ENCODE measurements at places on chromosomes 2 and 18.

DNA sequence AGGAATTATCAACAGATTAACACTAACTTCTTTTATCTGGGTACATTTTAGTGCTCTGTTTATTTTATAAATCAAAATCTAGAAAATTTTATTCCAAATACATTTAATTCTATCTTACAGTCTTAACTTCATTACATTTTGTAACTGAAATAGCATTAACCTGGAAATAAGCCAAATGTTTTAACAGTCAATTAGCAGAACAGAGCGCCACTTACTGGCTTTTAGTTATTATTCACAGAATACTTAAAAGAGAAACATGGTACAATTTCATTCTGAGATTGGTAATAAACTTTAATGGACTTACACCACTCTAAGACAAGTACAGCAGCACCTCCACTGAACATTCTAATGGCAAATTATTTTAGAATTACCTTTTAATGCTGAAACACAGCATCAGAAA, 38.6 kb downstream of the SS18 start:
- no peak for DNase-seq

DNA sequence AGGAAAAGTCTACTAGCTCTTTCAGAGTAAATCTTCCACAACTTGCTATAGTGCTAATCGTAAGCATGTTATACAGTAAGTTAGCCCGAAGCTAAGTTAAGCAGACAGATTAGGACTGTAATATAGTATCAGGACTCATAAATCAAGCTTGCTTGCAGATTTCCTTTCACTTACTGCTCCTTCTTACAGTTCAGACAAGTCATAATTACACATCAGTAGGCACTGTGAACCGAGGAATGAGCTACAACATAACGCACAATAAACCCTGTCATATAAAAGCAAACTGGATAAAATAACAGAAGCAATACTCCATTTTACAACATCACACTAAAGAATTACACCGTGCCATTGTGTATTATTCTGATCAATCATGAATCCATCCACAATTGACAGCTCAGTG, 832.6 kb upstream of the ZEB2 start:
- no peak for DNase-seq

DNA sequence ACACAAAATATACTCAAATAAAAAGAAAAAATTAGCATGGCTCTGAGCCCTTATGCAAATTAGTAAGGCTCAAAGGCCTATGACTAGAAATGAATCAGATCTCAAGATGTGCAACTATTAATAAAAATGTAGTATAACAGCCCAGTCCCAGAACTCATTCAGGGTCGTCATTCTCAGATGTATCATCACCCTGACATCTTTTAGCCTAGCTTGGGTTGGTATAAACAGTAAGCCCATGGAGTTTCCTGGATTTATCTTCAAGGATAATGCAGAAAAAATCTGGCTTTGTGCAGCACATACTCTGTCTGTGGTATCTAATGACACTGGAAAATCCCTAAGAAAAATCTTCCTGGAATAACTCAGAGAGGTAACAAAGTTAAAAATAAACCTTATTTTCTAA, 239.3 kb downstream of the ZNF385B start:
- DNase-seq = no peak

GRCh38 chr2:5885451-5886173, 193.4 kb downstream of the SOX11 start:
- DNase-seq = no peak

DNA sequence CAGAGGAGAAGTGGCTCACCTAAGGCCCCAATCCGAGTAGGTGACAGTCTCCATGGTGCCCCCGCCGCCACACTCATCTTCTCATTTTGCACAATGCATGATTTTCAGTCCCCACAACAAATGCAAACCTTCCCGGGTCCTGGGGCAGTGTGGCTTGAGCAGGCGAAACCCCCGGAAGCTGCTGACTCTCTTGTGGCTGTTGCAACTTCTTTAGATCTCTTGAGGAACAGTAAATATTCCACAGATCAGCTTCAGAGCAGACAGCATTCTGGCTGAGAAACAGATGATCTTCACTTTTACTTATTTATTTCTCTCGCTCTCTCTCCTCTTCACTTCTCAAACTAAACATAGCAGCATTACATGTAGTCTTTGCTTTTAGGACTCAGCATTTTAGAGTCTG, 51.9 kb downstream of the ASAP2 start:
- no peak for DNase-seq

DNA sequence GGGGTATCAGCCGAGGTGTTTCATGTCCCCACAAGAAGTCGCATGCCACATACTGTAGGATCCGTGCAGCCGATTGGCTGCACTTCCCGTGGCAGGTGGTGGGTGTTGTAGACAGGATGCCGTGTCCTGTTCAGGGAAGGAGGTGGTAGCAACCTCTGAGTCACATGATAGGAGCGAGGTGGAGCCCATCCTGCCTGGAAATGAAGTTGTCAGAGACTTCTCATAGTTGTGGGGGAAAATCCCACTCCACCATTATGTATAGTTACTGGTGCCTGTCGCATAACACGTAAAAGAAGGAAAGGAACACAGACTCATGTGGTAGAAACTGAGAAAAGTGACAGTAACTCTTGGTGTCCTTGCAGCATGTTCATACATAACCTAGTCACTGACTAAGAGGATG, 91.4 kb upstream of the IL1R2 start:
- DNase-seq = no peak

DNA sequence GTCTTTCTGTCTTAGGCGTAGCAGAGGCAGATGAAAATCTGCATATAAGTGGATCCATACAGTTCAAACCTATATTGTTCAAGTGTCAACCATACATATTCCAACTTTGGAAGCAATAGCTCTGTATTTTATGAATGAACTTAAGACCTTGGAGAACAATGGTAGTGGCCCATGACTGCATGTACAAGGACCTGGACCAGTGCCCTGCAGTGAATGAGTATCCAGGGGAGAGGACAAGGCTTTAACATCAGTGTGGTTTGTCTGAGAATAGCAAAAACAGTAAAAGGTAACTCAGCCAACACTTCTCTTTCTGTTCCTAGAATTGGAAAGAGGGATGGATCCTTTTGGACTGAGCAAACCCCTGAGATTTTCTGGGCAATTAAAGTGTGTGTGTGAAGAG, 230.8 kb upstream of the LINC00305 start:
- no peak for DNase-seq

DNA sequence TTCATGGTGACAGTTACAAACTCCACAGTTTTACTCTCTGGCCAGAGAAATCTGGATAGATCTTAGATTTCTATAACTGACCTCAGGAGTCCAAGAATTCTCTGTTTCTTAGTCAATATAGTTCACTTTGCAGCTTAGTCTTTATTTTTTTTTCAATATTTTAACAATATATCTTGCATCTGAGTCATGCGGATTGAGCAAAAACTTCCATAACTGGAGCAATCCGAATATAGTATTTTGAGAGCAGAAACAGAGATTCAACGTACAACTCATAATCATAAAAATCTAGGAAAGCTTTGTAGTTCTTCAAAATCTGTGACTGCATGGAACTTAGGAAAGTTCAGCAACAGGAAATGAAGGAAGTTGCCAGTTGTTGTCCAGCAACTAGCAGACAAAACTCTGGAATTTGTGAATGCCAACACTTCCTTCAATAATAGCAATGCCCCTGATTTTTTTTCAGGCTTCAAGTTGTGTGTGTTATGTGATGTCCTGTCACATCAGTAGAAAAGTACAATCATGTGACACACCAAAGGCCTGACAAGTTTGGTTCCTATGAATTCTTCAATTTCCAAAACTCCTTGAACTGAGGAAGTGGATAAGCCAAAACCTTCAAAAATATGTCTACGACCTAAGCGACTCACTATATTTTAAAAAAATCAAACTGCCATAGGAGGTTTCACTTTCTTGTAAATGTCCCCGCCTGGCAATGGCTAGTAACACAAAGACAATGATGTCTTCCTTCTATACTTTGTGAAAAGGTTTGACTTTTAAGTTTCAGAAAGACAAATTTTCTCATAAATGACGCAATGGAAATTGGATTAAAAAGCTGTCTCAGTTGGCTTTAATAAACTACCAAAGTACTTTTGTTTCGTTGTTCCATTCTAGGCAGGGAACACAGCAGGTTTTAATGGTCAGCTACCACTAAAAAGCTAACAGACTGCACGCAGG, 510.6 kb downstream of the ERBB4 start:
- no peak for DNase-seq

DNA sequence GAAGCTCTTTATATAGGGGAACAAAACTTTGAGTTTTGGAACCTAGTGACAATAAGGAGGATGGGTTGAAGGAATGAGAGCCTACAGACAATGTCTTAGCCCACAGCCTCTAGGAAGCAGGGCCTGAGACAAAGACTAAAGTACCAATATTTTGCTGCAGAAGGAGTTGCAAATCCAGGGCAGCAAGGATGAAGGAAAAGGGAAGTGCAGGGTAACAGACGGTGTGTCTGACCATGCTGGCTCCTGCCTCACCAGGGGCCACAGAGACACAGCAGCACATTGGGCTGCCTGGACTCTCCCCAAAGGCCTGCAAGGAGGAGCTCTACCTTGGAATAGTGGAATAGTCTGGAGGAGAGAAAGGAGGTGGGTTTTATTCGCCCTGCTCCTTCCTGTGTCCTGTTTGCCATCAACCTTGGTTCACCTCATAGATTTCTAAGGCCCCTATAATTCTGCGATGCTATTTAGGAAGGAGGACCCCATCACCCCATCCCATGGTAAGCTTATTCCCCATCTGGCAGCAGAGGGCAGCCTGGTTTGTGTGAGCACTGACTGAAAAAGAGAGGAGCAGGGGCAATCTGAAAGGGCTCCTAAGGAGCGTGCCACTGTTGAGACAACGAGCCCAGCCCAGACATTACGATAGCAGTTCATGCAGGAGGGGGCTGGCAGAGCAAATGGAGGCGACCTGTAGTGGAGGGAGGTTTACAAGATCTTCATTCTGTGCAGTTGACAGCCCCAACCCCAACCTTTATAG, 143.4 kb downstream of the MGAT5 start:
- no peak for DNase-seq

- DNase-seq = no peak
These were observed 733.7 kb upstream of the FAM98A start for GRCh38 chr2:34332813-34333212.

DNA sequence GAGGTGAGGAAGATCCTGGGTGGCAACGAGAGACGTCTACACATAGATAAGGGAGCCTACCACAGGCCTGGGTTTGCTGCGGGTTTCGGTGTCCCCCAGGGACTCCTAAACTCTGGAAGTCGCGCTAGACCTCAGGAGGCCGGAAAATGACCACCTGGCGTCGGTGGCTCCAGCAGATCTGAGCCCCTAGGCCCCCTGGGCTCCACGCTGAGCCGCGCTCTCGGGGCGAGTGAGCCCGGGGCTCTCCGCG, 987 bp upstream of the DLX1 start:
- peak; percentile 10 for DNase-seq

GRCh38 chr2:11571170-11571569, 37.3 kb downstream of the GREB1 start:
- DNase-seq = no peak

DNA sequence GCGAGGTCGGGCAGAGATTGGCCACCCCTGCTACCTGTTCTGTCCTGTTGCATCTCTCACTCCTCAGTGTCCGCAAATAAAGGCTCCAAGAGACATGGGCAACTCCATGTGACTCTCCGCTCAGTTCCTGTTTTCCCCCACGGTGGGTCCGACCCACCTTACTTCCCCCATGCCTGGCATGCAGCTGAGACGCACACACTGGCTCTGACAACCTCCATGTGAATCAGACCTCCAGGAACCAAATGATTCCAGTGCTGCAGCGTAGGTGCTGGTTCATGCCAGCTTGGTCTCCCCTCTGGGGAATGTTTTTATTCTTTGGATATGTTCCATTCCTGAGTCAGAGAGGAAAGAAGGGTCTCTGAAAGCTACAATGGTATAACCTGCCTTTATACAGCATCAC, 221.5 kb downstream of the SH3RF3 start:
- DNase-seq = no peak

Data from right renal pelvis (tissue), 4 donors.